ENCODE measurements at places on chromosomes 5 and 9. TPM values are rescaled to one million over a fixed set of nuclear protein-coding genes. Genes with fewer than 3 reads are reported as not detected.

ANKRD33B gene
- total RNA-seq: 10.9 TPM

CNTRL gene
- total RNA-seq: 13.4 TPM

- DNase-seq: no peak
Observed at GRCh38 chr9:121989010-121989409, 104.1 kb downstream of the TTLL11 start.

GRCh38 chr9:81890104-81890503 is 38.1 kb upstream of the SPATA31D4 start:
- no peak for DNase-seq

CDC20B gene
- total RNA-seq: not detected

GRCh38 chr9:5643005-5643624 is 14.2 kb downstream of the RIC1 start:
- DNase-seq: no peak

All from HCT116 (cell line).